ENCODE measurements at places on chromosomes 1 and 21.

GRCh38 chr1:111179968-111180533, 20.4 kb downstream of the DENND2D start:
- no peak for DNase-seq

DNA sequence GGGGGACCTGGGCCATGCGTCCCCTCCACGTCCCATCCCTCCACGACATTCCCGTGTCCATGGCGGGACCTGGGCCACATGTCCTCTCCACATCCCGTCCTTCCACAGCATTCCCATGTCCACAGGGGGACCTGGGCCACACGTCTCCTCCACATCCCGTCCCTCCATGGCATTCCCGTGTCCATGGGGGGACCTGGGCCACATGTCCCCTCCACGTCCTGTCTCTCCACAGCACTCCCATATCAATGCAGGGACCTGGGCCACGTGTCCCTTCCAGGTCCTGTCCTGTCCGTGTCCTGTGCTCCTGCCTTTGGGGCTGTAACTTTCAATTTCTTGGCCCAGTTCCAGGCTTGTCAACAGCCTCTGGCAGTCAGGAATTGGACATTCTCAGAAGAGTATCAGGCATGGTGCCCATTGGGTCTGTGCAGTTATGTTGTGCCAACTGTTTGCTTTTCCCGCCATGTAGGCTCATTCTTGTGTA, 47.1 kb downstream of the WNT9A start:
- DNase-seq = no peak

DNA sequence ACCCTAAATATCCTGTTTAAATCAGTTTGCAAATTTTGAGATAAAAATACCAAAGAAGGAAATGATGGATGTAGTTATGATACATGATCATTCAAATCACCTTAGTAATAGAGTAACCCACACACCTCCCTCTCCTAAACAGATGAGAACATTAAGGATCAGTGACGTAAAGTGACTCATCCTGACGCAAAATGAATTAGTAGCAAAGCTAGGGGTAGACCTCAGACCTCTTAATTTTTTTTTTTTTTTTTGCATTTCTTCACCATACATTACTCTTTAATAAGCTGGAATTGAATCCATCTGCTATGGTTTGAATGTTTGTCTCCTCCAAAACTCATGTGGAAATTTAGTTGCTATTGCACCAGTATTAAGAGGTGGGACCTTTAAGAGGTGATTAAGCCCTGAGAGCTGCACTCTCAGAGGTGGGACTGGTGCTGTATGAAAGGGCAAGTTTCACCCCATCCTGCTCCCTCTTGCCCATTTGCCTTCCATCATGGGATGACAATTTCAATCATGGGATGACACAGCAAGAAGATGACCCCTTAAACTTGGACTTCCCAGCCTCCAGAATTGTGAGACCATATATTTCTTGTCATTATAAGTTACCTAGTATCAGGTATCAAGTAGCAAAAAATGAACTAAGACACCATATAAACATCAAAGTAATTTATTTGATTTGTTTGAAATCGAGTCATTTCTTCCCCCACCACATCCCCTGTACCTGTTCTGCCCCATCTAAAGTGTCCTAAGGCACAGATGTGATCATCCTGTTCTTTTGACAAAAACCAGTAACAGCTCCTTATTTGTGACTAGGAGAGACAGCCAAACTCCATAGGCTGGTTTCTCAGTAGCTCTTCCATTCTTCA, 114.6 kb upstream of the DUSP10 start:
- DNase-seq = no peak

DNA sequence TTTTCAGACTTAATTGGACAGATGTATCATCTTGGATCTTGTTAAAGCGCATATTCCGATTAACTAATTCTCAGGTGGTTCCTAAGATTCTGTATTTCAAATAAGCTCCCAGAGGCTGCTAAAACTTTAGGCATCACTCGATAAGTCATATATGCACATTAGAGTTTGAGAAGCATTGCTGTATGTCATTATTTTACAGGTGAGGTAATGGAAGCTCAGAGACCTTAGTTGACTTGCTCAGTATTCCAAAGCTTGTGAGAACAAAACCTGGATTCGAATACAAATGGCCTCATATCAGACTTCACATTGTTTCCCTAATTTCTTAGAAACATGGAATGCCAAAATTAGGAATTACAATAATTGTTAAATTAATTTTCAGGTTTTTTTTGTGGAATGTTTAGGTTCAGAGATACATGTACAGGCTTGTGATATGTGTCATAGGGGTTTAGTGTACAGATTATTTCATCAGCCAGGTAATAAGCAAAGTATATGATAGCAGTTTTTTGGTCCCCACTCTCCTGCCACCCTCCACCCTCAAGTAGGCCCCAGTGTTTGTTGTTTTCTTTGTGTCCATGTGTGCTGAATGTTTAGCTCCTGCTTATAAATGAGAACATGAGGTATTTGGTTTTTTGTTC, 96.8 kb downstream of the XPR1 start:
- no peak for DNase-seq

- DNase-seq = no peak
Observed at GRCh38 chr1:63327417-63328054, 5.2 kb downstream of the FOXD3 start.

- DNase-seq = no peak
Observed at GRCh38 chr1:66366634-66367033, 167.3 kb upstream of the SGIP1 start.

DNA sequence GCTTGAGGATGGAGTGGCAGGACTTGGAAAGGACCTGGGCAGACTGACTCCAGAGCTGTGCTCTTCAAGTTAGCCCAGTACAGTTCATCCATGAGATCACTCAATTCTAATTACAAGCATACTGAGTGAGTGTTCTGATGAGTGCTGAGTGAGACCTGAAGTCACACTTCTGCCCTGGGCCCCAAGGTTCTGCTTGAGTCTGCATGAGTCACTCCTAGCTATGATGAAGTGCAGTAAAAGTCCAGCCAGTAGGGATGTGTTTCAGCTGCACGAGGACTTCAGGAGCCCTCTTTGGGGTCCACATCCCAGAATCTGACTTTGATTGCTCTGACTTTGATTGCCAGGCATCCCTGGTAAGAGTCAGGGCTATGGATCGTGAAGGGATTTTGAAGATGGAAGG, 35.8 kb downstream of the PLEKHA6 start:
- DNase-seq = no peak

- DNase-seq = no peak
Observed at GRCh38 chr1:95467036-95467435, 233.0 kb downstream of the RWDD3 start.

GRCh38 chr1:162670928-162671663, 38.8 kb downstream of the DDR2 start:
- DNase-seq = no peak

DNA sequence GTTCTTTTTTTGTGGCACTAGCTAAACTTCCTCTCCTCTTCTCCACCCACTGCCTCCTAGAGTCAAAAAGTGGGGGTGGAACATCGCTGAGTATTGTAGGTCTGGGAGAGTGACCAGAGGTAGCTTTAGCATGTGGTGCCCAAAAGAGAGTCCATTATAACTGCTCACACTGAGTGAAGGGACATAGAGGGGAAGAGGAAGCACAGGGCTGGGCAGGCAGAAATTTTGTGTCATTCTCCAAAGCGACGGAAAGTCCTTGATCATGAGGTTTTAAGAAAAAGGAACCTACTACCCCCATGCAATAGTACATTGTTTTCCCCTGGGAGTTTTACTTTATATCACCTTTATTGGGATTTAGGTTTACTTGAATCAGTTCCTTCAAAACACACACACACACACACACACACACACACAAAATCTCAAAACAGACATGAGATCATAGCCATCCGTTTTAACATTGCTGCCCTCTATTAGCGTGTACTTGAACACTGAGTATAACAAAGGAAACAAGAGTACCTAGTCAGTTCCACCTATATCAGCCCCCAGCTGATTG, 4.1 kb downstream of the CD84 start:
- no peak for DNase-seq

DNA sequence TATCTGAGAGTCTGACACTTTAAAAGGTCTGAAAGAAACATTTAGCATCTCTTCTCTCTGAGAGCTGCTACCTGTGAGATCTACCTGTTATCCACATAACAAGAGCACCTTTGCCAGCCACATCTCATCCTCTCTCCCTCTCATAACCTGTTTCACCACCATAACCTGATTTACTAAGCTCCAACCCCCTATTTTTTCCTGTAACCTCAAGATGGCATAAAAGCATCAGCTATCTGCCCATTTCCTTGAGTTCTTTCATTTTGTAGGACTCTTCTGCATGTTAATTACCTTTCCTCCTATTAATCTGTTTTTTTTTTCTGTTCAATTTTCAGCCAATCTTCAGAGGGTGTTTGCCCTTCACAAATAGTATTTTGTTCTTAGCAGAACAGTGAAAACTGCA, 136.5 kb upstream of the KCNK1 start:
- DNase-seq = no peak

DNA sequence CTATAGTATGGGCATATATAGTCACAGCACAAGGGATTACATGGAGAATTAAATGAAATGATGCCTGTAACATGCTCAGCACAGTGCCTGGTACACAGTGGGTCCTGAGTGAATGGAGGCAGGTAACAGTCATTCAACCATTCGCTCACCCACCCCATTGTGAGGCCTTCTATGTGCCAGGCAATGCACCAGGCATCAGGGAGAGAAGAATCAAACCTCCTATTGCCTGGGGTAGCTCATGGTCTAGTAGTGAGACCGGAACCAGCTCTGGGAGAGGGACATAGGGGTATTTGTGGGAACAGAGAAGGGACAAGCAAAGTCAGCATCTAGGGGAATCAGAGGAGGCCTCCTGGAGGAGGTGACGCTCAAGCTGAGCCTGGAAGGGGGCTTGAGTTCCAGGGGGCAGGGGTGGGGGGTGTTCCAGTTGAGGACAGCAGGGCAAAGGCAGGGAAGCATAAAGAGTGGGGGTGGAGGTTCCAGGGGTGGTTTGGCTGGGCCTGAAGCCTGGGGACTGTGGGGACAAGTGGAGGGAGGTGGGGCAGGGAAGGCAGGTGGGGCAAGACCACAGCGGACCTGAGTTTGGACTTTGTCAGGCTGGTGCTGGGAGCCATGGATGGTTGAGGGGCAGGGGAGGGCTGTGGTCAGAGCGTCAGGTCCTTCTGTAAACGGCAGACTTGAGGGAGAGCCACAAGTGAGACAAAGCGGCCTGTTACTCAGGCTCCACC, 591.6 kb downstream of the PTPRU start:
- DNase-seq = no peak

DNA sequence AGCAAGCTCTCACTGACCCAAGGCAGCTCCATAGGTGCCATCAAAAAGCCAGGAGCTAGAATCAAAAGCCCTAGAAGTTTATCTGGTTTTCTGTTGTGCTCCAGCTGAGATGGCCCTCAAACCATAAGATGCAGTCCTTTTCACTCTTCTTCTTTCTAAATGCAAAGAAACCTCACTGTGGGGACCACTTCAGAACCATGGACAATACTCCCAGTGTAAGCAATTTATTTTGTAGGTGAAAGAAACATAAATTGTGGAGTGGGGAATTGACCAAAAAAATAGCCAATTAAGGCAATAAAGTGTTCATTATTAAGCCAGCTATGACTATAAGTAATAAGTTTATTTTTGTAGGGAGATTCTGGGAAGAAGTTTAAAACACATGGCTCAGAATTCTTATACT, 1399.9 kb downstream of the PLA2G4A start:
- DNase-seq = no peak

GRCh38 chr1:79903321-79903720, 896.8 kb upstream of the ADGRL4 start:
- no peak for DNase-seq

DNA sequence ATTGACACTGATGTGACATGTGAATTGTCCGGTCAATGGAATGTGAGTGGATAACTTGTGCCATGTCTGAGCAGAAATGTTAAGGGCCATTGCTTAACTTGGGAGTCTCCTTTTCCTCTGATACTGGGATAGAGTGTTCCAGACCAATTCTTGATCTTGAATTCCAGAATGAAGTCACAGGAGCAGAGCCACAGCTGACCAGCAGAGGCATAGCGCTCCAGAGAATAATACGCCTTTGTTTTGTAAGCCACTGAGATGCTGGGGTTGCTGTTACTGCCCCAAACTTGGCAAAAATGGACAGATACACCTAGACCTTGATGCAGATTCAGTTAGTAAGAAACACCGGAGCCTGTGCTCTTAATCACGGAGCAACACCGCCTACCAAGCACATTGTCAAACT, 6.3 kb downstream of the KCNJ6 start:
- DNase-seq = no peak

DNA sequence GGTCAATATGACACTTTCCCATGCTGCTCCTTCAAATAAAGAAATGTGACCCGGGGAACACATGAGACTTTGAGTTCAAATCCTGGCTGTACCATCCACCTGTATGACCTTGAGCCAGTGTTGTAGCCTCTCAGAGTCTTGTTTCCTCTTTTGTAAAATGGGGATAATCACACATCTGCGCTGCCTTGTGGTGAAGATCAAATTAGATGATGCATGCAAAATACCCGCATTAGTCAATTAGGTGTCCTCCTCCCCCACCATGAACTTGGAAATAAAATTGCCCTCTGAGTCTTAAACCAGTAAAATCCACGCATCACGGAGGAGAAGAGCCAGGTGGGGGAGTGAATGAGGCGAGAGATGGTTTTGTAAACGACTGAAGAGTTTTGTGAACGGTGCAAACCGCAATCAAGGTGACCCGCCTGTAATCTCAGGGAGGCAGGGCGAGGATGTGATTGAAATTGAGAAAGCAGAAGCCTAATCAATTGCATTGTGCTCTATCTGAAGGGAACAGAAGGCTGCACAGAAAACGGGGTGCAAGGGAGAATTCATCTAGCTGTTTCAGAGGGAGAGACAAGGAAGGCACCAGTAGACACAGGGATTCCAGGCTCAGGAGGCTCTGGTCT, 5.8 kb upstream of the AHDC1 start:
- DNase-seq = no peak

DNA sequence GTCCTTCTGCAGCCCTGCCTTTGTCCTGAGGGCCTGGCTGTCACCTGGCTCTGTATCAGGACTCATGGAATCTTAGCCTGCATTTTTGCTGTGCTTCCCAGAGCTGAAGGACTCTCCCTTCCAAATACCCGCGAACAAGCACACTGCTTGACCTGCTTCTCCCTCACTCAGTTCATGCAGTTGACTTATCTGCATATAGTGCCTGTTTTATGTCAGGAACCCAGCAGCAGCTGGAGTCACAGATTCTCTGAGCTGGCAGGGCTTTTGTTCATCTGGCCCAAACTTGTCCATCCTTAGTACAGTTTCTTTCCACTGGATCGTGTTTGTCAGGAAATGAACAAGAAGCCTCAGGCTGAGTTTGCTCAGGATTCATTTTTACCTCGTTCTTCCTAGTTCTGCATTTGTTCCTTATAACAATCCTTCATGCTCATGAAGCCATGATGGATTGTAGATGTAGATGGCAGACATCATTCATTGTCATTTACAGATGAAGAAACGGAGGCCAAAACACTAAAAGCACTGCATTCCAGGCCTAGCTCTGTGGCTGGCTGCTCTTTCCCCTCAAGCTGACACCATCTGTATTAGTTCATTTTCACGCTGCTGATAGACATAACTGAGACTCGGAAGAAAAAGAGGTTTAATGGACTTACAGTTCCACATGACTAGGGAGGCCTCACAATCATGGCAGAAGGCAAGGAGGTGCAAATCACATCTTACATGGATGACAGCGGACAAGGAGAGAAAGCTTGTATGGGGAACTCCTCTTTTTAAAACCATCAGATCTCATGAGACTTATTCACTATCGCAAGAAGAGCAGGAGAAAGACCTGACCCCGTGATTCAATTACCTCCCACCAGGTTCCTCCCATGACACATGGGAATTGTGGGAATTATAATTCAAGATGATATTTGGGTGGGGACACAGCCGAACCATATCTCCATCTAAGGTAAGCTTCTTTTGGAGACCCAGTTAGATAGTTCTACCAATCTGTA, 150.9 kb downstream of the HIVEP3 start:
- DNase-seq = no peak

Data from frontal cortex (tissue), 4 donors.